ENCODE measurements at places on chromosomes 2 and 18.
A peak's percentile ranks its signal among the peaks of the same experiment; 100 is the strongest.

DNA sequence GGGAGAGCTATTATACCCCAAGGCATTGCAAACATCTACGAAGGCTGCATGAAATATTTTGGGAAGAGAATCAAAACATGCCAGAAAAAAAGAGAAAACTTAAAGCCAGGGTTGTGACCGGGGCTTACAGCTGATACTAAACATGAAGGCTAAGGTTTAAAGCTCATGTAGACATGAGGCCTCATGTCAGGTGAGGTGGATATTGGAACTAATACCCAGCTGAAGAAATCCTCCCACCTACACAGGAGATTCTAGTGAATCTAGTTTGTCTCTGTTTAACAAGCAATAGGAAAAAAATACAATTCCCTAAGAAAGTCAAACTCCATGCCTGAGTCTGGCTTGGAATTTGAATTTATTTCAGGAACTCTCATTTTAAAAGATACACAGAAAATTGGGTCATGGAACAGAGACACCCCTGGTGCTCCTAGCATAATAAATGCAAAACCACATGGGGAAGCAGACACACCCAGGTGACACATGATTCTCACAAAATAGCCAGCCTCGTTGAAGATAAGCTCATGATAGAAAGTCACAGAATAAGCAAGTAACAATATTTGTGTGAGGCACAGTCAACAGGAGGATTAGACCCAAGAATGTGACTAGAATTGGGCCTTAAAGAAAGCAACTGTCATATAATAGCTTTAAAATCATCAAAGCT is 42.2 kb downstream of the UPP2 start:
- DNase-seq: no peak

- no peak for DNase-seq
Observed at GRCh38 chr2:197633109-197633657, 42.2 kb downstream of the RFTN2 start.

DNA sequence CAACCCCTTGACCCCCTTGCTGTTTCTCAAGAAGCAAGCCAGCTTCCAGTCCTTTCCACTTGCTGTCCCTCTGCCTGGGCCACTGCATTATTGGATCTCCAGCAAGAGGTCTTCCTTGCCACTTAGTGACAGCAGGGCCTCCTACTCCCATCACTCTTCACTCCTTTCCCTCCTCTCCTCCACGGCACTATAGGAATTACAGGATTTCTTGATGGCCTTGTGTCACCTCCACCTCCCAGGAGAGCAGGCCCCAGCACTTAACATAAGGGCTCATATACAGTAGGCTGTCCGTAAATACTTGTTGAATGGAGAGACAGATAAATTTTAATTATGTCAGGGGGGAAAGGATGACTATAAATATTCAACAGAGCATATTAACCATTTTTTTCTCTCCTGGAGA is 129.4 kb downstream of the SP3 start:
- DNase-seq: no peak

- no peak for DNase-seq
Observed at GRCh38 chr2:75595541-75596395, 35.0 kb upstream of the EVA1A start.

- no peak for DNase-seq
Observed at GRCh38 chr2:142395291-142395690, 264.5 kb upstream of the LRP1B start.

DNA sequence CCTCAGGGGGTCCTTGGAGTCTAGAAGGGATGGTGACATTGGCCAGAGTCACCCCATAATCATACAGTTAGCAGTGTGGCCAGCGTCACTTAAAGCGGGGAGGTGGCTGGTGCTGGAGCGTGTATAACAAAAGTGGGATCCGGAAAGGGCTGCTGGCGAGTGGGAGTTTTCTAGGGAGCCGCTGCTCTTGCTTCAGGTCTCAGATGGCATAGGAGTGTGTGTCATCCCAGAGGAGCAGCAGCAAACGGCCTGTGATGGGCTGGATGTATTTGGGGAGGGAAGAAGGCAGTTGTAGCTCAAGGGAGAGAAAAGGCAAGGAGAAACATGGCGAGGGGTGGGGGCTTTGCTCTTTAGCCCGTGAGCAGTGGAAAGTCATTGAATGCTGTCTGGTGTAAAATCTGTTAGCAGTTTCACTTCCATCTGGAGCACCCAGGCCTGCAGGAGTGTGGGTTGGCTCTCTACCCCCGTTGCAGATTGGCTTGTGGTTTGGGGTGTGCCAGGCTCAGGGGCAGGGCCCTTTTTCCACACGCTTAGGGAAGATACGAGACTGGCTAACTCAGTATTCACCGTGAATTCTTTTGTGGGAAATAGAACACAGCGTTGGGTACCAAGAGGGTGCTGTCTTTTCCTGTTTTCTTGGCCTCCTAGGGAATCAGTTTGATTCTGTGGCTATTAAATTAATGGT is 120.5 kb downstream of the AGAP1 start:
- DNase-seq: no peak

GRCh38 chr18:57813245-57813644 is 10.1 kb upstream of the ATP8B1 start:
- no peak for DNase-seq

DNA sequence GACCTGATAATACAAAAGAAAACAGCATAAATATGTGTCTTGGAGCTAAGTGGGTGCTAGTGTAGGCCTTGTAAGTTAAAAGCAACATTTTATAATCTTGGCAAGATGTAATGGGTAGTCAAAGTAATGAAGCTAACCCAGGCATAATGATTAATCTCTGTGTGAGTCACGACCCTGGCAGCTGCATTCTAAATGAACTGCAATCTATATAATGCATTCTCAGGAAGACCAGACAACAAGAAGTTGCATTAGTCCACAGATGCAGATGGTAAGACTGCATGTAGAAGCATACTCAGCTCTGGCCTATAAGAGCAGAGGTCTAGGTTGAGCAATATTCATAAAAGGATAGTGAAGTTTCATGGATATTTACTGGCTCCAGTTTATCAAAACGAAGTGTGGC is 85.6 kb upstream of the ETAA1 start:
- no peak for DNase-seq

GRCh38 chr2:11013196-11013595 is 101.5 kb downstream of the KCNF1 start:
- DNase-seq: no peak

DNA sequence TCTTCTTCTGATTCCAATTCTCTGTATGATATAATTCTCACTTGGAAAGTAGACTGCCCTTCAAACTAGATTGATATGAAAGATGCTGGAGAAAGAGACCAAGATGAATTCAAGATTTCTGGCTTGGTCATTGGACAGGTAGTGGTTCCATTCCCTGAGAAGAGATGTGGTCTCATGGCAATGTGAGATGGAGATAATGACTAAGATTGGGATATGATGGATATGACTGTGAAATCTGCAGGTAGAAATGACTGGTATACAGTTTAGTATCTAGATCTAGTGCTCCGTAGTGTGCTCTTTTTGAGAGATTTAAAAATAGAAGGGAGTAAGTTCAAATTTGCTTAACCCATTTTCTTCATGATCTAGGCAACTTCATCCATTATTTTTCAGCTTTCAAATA is 425.4 kb upstream of the TRIB2 start:
- no peak for DNase-seq

DNA sequence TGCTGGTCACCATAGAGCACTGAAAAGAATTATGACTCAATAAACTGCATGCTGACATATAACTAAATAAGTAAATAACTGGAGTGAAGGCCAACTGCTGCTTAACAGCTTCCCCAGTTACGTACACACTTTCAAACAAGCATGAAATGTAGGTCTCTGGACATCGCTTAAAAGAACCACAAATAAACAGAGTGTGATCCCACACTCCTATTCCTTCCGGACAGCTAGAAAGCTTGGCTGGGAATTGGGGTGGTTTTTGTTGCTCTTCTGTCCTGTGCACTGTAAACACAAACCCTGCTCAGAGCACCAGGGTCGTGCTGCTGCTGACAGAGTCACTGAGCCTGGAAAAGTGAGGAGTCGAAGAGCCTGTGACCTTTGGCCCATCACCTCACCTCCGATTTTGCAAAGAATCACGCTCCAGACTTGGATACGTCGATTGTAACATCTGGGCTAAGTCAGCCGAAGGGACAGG is 162.7 kb upstream of the NT5C1B start:
- no peak for DNase-seq

GRCh38 chr2:43950383-43951008 is 45.3 kb downstream of the LRPPRC start:
- DNase-seq: peak; percentile 52

- no peak for DNase-seq
Observed at GRCh38 chr2:200220251-200220650, 86.2 kb upstream of the SPATS2L start.

GRCh38 chr2:23492337-23492675 is 107.3 kb downstream of the KLHL29 start:
- no peak for DNase-seq

DNA sequence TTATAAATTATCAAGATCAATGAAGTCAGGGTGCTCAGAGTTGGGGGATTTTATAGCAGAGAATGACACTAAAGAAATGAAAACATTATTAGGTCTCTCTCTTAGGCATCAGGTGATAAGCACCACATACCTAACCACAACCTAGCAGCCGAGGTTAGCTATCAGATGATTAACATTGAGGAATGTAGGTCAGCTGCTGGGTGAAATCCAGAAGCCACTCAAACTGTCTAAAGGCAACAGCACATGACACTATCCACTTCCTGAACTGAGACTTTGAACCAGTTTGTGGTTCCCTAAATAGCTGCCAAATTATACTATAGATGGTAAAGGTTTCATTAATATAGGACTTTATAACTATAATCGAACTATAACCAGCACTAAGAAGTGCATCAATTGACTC is 4.7 kb downstream of the EPG5 start:
- peak; percentile 76 for DNase-seq

DNA sequence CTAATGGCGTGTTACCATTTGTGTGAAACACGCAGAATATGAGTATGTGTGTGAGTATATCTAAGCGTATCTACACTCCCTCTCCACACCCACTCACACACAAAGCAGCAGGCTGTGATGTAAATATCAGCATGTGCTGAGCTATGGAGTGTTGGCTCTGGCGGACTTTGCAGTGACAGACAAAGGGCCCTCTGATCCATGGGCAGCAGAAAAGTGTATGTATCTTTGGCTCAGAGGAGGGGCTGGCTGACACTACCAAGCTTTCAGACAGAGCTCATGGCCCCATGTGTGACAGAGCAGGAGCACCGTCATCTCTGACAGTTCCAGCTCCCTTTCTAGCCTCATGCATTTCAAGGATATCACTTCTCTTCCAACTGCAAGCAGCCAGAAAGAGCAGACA is 57.2 kb upstream of the ASB18 start:
- no peak for DNase-seq

- no peak for DNase-seq
Observed at GRCh38 chr2:12847694-12848575, 131.2 kb downstream of the TRIB2 start.

DNA sequence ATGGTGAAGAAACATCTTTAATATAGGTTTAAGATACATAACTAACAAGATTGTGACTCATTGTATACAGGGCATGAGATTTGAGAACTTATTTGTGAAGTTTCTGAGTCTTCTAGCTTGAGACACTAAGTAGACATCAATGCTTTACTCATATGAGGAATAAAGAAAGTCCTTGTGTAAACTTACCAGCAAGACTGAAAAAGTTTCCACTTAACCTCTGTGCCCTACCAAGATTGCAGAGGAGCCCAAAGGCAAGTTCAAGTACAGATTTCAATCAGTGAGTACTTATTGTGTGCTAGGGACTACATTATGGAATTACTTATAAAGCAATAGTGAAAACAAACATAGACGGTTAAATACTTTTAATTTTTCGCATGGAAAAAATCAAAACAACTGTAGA is 1041.2 kb upstream of the CELF4 start:
- DNase-seq: no peak

- DNase-seq: no peak
Observed at GRCh38 chr2:11514904-11515303, 18.9 kb upstream of the GREB1 start.

DNA sequence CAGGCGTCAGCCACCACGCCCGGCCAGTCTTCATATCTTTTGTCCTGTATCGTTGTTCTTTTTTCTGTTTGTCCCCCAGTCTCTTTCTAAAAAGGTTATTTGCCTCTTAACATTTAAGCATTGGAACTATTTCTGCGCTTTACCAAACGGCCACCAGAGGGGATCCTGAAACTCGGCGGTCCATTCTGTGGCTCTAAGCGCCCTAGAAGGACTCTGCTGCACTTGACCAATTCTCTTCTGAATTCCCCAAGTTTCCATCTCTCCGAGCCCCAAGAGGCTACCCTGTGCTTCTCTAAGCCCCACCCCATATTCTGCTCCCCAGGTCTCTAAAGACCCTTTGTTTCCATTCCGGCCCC is 33.1 kb upstream of the REG3G start:
- DNase-seq: no peak

DNA sequence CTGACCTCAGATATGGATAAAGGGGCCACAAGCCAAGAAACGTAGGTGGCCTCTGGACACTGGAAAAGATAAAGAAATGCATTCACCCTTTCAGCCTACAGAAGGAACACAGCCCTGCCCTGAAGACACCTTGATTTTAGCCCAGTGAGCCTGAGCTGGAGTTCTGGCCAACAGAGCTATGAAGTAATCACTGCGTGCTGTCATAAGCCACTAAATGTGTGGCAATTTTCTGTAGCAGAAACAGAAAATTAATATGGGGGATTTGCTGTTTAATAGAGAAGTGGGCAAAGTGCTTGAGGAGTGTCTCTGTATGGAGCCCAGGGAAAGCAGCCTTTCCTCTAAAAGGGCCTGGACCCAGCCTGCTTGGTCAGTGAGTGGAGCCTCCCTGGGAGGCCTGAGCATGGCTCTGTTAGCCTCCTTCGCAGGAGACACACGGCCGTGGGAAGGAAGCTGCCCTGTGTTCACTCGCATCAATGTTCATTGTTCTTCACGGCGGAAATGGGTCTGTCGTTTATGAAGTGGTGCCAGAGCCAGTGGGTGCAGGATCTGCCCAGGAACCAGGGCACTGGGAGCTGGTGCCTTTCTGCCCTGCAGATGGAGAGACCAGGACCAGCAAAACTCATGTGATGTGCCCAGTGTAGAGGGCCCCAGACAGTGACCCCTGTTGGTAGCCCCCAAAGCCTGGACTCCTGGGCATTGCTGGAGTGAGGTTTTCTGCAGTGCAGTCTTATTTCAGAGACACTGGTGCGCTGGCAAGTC is 268.9 kb downstream of the NDUFA10 start:
- no peak for DNase-seq

GRCh38 chr2:239266434-239266766 is 134.4 kb downstream of the HDAC4 start:
- no peak for DNase-seq

GRCh38 chr2:125312342-125312741 is 1287.3 kb downstream of the CNTNAP5 start:
- DNase-seq: no peak

- no peak for DNase-seq
Observed at GRCh38 chr2:188297978-188298377, 6.3 kb downstream of the GULP1 start.

- no peak for DNase-seq
Observed at GRCh38 chr2:120852200-120852815, 116.6 kb downstream of the GLI2 start.

- peak; percentile 54 for DNase-seq
Observed at GRCh38 chr2:143263066-143263625, 133.9 kb downstream of the ARHGAP15 start.

- DNase-seq: no peak
Observed at GRCh38 chr2:1472350-1472749, 59.1 kb downstream of the TPO start.

GRCh38 chr18:76972241-76972640 is 149.9 kb downstream of the ZNF236 start:
- no peak for DNase-seq

All from CD4-positive, alpha-beta T cell treated with Interleukin-2 at 100 ng/mL for 4 hours (primary cell).